ENCODE measurements at places on chromosomes 1 and 21.

GRCh38 chr1:47396671-47397196 lies 19.4 kb upstream of the FOXE3 start:
- no peak for DNase-seq

GRCh38 chr1:119871881-119872280 lies 24.4 kb downstream of the ADAM30 start:
- DNase-seq, result no peak

DNA sequence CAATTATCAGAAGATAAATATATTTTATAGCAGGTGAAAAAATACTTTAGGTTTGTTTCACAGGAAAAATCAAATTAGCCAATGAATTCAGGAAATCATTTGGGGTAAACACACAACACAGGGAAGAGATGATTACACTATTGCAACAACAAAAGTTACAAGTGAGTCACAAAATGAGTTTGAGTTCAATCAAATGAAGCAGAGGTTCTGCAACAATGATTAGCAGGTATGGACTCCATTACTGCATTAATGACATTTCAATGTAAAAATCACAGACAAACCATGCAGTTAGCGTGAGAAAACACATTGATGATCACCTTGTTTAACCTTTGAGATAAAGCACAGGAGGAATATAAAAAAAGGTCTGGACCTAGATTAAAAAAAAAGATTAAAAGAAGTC lies 9.7 kb downstream of the ADGRL4 start:
- no peak for DNase-seq

DNA sequence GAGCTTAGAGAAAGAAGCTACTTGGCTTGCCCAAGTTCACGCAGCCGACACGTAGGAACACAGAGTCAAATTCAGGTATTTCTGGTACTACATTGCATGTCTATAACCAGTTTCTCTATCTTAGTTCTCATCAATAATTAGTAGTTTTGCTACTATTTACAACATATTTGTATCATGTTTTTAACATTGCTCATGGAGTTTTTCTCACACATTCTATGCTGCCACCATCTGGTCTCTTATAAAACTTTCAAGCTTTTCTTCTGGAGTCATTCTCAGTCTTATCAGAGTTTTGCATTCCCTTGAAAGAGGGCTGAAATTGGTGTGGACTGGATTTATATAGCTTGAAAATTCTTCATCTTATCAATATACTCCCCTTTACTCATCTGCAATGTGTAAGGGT lies 118.8 kb upstream of the PALMD start:
- no peak for DNase-seq

GRCh38 chr1:34929497-34929852 lies at the start of gene DLGAP3:
Gene DLGAP3, minus strand, starts transcription at chr1:34929650. Its CDS starts 24,267 bp downstream, at chr1:34905383.
- no peak for DNase-seq
